ENCODE measurements at places on chromosomes 3 and 15. TPM values are rescaled to one million over a fixed set of nuclear protein-coding genes. Genes with fewer than 3 reads are reported as not detected.

Gene LMAN1L
- not detected for total RNA-seq

Gene CPA3
- not detected for total RNA-seq

Gene TRIM42
- not detected for total RNA-seq

Gene SPESP1
- not detected for total RNA-seq

Gene MCCC1
- total RNA-seq: 52.6 TPM

Gene IL20RB
- 3.8 TPM for total RNA-seq

Gene CCDC54
- not detected for total RNA-seq

Gene C3orf85
- not detected for total RNA-seq

Gene CLRN1
- not detected for total RNA-seq

Gene TAGLN3
- total RNA-seq: not detected

Gene TMEM108
- not detected for total RNA-seq

Gene VILL
- total RNA-seq: 14.7 TPM

Gene CCDC71
- total RNA-seq: 17.8 TPM

Gene AHSG
- not detected for total RNA-seq

Gene TMEM207
- total RNA-seq: not detected

Gene EFCAB12
- 2.0 TPM for total RNA-seq

Gene MGLL
- total RNA-seq: 28.2 TPM

Gene SPRED1
- 16.5 TPM for total RNA-seq

Gene ZNF80
- total RNA-seq: not detected

Gene RTP2
- total RNA-seq: not detected

Gene CCDC80
- total RNA-seq: 162 TPM

Gene GP9
- not detected for total RNA-seq

Gene CYP1A1
- total RNA-seq: 0.33 TPM

Gene P3H2
- total RNA-seq: 20.9 TPM

Gene GRIP2
- total RNA-seq: not detected

Gene GP5
- not detected for total RNA-seq

Gene TTC23
- total RNA-seq: 21.6 TPM

Measured in PC-9 (cell line).